ENCODE measurements at places on chromosomes 11 and 22.

GRCh38 chr22:21947040-21948014 is 5.3 kb downstream of the PPM1F start:
- DNase-seq, result no peak

DNA sequence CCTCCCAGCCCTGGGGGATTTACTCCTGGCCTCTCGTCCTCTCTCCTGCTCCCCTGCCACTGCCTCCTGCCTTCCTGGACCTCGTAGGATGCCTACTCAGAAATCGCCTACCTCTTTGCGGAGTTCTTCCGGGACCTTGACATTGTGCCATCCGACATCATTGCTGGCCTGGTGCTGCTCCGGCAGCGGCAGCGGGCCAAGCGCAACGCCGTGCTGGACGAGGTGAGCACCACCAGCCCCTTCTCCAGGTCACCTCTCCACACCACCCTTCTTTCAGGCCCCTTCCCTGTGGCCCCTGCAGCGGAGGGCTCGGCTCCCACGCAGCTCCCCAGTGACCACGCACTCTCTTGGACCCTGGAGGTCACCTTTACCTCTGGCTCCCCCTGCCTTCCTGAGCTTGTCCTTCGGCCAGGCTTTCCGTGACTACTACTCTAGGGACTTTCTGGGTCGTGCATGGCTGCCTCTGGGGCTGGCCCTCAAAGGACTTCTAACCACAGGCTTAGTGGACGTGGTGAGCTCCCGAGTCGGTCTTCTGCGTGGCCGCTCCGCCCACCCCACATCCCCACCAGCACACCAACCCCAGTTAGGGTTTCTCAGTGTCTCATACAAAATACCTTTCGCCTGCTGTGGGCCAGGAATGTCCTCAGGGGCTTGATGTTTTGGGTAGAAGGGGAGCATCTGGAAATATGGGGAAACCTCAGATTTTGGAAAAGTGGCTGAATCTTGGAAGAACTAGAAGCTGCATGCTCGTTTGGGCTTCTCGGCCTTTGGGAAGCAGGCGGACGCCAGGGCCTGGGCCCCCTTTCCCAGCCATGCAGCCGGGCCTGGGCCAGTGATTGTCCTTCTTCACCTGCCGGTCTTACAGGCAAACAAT is 24.1 kb upstream of the MYRF start:
- no peak for DNase-seq

GRCh38 chr22:44412136-44412731 is 85.8 kb downstream of the RTL6 start:
- DNase-seq, result no peak

- no peak for DNase-seq
These were observed 88.4 kb downstream of the TTC17 start for GRCh38 chr11:43447151-43447550.

DNA sequence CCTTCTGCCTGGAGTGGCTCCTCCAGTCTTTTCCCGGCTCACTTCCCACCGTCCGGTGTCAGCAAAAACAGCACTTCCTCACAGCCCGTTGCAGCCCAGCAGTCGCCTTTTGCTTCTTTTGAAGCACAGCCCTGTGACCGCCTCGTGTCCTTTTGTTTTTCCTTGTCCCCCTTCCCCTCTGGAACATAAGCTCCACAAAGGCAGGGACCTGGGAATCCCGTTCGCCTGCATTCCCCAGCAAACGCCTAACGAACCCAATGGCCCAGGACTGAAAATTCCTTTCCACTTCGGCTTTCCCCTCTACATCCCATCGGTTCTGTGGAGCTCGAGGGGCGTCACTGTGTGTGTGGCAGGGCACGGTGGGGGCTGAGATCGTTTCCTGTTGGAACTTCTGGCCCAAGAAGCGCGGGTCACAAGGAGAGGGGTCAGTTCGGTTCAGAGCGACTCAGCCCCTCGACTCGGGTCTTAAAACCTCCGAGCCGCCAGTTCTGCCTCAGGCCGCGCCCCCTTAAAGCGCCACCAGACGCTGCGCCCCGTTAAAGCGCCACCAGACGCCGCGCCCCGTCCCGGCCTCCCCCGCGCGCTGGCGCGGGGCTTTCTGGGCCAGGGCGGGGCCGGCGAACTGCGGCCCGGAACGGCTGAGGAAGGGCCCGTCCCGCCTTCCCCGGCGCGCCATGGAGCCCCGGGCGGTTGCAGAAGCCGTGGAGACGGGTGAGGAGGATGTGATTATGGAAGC is 841 bp downstream of the RIC8A start:
- DNase-seq, result peak; percentile 80

DNA sequence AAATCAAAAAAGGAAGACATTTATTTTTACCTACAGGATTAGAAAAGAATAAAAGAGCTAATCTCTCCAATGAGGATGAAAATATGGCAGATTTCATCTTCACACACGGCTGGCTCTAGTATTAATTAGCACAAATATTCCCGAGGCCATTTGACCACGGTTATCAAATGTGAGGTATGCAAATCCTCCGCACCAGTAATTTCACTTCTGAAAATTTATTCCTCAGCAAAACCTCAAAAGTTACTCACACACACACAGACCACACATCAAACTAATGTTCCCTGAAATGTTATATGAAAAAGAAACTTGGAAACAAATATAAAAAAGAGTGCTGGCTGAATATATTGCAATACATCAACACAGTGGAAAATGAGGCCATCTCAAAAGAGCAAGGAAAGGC is 32.8 kb downstream of the CELSR1 start:
- no peak for DNase-seq

DNA sequence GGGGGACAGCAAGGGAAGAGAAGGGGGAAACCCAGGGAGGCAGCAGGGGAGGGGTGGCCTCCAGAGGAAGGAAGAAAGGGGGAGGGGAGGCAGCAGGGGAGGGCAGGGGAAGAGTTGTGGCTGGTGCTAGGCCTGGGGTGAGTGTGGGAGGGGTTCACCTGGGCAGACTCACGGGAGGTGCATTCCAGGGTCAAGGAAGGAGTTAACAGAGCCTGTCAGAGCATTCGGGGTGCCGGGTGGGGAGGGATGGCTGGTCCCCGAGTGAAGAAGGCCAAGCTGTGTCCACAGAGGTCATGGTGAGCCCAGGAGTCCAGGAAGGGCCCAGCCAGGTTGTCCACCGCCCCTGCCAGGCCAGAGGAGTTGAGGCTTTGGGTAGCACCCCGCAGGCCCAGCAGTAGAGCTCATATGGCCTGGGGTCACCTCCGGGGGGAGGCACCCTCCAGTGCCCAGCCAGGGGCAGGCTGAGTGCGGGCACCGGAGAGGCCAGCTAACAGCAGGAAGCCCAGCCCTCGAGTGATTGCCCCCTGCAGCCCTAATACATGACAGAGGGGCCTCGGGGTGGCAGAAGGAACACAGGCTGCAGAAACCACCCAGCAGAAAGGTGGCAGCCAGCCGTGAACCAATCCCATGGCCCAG is 31.1 kb upstream of the PPARA start:
- no peak for DNase-seq

- no peak for DNase-seq
These were observed 92.9 kb downstream of the CEP164 start for GRCh38 chr11:117420598-117420997.

GRCh38 chr22:45424241-45424731 is 10.8 kb downstream of the RIBC2 start:
- DNase-seq, result no peak

DNA sequence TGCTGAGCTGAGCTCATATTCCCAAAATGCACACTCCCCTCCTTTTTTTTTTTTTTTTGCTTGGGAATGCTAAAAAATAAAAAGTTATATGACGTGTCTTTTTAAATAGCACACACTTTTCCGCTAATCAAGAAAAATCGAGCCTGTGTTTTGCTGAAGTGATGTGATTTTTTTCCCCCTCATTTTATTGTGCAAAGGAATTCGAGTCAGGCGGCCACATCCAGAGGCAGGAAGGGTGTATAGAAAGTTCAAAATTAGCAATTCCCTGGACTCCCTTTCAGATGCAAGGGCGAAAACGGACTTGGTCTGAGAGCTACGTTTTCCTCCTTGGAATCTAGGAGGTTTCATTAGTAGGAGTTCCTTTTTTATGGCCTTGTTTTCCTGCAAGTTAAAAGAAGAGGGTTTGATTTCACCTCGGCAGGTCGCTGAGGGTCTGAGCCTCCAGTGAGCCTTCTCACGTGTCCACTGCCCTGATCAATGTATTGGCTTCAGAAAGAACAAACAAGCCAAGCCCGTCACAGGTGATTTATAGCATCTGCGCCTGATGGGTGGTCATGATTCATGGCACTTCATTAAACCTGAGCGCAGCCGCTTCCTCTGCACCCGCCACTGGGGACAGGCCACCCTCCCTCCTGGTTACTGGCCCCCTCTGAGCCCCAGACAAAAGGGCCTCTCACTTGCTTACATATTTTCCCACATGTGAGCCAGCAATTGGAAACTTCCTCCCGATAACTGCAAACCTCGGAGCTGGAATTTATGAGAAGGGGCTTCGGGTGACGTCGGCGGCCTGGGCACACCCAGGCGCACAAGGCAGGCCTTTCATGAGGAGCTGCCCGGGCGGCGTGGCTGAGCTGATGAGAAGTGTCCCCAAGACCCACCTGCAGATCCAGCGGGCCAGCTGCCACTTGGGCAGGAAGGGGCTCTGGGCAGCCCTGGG is 64.4 kb upstream of the LINC01488 start:
- peak; percentile 42 for DNase-seq

DNA sequence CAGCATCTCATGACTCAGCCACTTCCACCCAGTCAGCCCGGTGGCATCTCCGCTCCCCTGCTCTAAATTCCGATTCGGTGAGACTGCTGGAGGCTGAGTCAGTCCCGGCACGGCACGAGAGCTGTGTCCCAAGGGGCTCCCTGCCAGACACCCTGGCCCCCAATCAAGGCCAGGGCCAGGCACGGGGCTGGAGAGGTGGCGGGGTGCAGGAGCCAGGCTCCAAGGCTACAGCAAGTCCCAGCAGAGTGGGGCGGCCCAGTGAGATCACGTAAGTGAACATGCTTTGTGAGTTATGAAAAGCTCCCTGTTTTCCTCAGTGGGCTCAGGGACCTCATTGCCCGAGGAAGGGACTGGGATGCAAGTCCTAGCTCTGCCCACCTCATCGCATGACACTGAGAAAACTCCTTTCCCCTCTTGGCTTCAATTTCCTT is 3.0 kb downstream of the C11orf68 start:
- DNase-seq, result no peak

DNA sequence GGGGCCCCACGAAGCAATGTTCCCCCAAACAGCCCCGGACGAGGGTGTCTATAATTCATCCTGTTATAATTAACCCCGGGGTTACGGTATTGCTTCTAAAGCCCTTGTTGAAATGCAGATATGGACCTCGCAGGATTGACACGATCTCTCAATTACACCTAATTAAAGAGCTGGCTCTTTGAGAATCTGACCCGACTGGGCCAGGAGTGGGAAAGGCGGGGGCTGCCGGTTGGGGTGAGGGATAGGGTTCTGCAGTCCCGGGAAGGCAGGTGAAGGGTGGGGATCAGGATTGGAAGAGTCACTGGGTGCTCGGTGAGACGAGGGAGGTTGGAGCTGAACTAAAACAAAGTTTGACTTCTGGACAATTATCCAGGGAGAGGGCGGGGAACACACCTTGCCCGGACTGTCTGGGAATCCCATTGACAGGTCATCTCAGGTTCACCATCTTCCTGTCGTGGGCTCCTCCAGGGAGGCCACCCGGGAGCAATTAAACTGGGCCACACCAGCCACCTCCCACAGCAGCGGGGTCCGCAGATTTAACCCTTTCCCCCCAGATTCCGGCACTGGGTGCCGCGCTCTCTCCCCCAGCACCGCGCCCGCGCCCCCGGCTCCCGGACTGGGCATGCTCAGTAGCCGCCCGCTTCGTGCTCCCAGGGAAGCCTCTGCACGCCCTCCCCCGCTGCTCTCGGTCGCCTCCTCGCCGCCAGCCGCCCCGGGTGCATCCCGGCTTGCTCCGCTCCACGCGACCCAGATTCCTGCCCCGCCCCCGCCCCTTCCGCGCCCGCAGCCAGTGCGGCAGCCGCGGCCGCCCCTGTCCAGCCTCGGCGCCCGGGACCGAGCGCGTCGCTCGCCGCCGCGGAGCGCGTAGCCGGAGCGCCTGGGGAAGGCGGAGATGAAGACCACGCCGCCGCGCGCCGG is at the start of gene ELMOD1:
Gene ELMOD1, plus strand, starts transcription at position 688 of the 918 bp plus-strand sequence. CDS start 27,043 bp downstream, outside the sequence.
- peak; percentile 36 for DNase-seq
